ENCODE measurements at places on chromosomes 6 and 20.

DNA sequence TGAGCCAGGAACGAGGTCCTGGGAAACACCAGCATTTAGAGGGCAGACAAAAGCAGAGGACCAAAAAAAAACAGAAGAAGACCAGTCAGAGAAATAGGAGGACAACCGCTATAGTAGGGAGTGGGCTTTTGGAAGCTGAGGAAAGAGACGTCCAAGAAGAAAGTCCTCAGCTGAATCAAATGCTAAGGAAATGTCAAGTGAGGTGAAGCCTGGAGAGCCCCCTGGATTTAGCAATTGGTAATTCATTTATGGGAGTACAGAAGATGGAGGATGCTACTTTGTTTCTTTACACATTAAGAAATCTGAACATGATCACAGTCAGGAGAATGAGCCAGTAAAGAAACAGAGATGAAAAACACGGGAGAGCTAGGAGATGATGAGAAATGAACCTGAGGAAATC is 41.1 kb downstream of the LRP11 start:
- DNase-seq, result no peak

- no peak for DNase-seq
Measured at GRCh38 chr6:167870321-167870720, 43.6 kb downstream of the AFDN start.

DNA sequence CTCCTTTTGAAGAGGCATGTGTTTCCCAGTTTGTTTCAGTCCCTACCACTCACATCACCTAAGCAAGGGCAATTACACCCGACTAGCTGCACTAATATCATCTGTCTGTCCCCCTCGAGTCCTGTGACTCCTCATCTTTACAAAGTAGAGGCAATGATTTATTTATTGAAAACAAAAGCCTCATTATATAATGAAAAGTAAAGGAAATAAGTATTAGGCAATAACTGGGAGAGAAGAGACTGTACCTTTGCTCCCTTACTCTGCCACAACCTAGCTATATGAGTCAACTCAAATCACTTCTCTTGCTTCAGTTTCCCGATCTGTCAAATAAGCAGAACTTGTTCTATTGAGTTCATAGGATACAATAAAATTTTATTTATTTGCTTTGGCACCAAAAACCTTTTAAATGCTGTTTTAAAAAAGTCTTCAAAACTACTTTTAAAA is 38.9 kb downstream of the CSNK2A1 start:
- no peak for DNase-seq

GRCh38 chr6:135183532-135184440 is 2.7 kb downstream of the MYB start:
- peak; percentile 81 for DNase-seq

- no peak for DNase-seq
Measured at GRCh38 chr6:169700296-169700695, 1.5 kb downstream of the WDR27 start.

- no peak for DNase-seq
Measured at GRCh38 chr6:119193707-119194106, 115.2 kb upstream of the FAM184A start.

GRCh38 chr6:43211955-43212354 is 17.3 kb downstream of the DNPH1 start:
- DNase-seq, result no peak

DNA sequence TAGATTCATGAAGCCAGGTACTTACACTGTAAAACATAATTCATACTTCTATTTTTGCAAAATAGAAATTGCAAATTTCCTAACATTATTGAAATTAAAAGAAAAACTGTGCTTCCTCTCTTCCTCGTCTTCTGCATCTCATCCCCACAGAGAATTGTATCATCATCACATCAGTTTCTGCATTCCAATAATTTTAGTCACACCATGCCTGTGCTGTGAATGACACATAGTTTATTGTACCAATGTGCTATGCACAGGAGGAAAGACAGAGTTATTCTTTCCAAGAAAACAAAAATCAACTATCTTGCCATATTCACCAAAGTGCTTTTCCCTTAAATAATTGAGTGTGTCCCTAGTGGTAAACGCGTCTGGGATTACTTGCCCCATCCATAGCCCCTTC is 38.1 kb upstream of the FAM135A start:
- DNase-seq, result no peak

DNA sequence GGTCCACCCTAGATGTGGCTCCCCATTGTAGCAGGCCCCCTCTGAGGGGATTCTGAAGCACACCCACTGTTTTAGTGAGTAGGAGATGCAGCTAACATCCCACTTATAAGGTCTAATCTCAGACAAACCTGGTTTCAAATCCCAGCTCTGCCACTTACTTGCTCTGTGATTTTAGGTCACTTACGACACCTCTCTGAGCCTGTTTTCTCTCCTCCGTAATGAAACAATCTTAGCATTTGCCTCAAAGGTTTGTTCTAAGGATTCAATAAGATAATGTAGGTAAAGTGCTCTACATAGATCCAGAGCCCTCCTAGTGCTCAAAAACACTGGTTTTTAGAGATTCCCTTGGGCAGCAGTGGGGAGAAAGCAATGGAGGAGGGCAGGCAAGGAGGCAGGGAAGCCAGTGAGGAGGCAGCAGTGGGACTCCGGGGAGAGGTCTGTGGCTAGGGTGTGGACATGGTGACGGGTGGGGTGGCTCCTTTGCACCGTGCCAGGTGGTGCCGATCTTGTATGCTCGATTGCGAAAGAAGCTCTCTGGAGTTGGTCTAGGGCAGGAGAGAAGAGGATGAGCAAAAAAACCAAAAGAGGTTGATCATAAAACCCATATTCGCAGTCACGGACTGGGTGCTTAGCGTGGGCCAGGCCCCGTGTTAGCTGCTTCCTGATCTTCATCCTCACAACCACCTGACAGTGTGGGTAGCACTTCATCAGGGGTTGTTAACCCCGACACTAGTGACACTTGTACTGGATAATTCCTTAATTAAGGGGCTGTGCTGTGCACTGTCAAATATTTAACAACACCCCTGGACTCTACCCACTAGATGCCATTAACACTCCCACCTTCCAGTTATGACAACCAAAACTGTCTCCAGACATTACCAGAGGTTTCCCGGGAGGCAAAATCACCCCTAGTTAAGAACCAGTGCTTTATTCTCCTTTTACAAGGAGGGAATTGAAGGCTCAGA is 16.8 kb upstream of the PTGIS start:
- no peak for DNase-seq

DNA sequence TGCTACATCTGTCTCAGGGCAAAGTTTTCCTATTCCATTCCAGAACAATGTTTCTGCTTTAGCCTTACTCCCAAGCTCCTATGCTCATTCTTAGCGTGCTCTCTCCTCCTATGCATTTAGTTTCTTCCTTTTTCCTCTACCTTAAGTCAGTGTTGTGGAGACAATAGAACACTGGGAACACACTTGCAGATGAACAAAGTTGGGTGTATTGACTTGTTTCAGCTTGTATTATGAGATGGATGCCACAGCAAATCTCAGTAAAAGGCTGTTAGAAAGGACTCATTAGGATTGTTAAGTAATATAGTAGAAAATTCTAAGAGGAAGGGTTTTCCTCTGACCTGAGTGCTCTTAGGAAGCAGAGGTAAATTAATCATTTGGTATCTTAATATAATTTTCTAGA is 48.4 kb downstream of the BMP5 start:
- DNase-seq, result no peak

DNA sequence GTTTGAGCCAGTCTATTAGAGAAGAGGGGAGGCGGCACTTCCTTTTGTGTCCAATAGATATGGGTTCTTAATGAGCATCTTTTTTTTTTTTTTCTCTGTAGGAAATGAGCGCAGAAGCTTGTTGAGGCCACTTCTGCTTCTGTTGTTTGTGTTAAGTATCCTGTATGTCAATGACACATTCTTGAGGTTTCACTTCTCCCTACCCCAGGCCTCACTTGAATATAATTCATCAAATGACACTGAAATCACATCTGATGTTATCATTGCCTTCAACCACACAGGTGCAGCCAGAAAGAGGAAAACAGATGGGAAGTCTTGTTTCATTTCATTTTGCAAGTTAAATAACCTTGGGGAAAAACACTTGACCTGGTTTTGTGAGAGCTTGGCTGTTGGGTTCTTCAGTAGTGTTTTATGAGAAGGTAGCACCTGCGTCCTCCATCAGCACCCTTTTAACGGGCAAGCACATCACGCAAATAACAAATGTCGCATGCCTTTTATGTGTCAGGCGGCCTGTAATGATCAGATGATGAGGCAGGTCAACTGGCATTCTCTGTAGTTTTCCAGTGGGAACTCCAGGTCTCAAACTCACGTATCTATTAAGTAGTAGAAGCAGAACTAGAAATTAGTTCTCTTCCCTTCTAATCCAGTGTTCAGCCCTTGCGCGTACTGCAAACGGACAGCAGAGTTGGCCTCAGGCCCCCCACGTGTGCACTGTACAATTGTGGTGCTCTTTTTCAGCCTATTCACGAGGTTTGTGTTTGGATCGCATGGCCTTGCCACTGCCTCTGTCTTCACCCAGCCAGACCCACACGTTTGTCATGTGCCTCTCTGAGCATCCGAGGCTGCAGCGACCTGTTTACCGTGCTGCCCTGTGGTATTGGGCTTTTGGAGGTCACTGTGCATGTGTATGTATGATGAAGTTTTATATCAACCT is 23.5 kb downstream of the PLEKHG1 start:
- DNase-seq, result no peak

DNA sequence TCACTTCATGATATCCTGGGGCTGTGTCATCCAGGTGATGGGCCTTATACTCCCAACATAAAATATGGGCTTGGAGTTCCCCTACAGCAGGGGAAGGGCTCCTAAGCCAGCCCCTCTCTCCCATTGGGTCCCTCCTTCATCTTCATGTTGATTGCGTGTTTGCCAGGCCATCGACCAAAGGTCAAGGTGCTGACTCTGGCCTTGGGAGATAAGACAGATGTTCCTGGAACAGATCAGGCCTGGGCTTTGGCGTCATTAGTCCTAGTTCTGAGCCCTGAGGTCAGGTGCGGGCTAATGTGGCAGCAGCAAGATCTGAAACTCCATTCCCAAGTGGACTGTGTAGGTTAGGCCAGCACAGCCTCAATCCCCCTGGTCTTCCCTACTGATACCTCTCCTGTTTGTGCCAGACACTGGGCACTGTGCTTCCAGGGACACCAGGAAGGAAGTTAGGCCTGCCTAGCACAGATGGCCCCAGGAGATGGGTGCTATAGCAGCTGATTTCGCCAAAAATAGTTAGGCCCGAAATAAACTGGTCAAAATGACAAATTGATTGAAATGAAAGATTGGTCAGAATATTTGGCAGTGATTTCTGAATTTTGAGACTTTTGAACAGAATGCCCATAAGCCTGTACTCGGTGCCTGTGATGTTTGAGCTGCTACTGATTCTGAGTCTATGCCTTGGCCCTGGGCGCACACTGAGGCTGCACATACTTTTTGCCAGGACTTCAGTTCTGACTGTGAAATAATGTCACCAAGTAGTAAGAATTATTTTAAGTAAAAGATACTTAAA is 28.8 kb downstream of the EPB41L1 start:
- DNase-seq, result no peak

Measured in stimulated activated CD4-positive, alpha-beta T cell treated with anti-CD3 and anti-CD28 coated beads, Interleukin-4, amount 100 ng/mL, for 24 hours (primary cell).